Sigmoid colon (tissue), 7 donors: ENCODE measurements at places on chromosomes 5 and 9.

- H3K27me3 ChIP-seq, result no peaks in the 10 kb centered on the region
- no peak overlapping the region for H3K4me3 ChIP-seq
- no peaks in the 10 kb centered on the region for H3K4me1 ChIP-seq
- no peak overlapping the region for H3K27ac ChIP-seq
- DNase-seq, result no peak
Measured at GRCh38 chr5:174397206-174397605, 327.2 kb upstream of the MSX2 start.

DNA sequence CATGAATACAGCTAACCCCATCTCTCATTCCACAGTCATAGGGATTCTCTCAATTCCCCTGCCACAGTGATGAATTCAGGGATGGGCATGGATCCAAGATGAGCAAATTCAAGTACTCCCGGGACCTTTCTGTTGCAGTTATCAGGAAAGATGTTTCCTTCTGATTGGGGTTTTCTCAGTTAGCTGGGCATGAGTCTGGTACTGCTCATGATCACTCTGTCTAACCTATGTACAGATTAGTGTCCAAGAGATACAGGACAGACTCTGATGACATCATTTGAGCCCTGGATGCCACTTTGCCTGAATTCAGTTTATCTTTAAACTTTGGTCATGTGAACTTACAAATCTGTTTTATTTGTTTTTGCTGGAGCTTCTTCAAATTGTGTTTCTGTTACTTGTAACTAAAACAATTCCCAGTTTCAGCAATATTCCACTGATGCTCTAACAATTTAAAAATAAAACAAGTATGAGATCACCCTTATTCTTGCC, 257.7 kb upstream of the KLF9 start:
- H3K27me3 ChIP-seq, result no peaks in the 10 kb centered on the region
- H3K27ac ChIP-seq, result no peak overlapping the region
- DNase-seq, result no peak

DNA sequence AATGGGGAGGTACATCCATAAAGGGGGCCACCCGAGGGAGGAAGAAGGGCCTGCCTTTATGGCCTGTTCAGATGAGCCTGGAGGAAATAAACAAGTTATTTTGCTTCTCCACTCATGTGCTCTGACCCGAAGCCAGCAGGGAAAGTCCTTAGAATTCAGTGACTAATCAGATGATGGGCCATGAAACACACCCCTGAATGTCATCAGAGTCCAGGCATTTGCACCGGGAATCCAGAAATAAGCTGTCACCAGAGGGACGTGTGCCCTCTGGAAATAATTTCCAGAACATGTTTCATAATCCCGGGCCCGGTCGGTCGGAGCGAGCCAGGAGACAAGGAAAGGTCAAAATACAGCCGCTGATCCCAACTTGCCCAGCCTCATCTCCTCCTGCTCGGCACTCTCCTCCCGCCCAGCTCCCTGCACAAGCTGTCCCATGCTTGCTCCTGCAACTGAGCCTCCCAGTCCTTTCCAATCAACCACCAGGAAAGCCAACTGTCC, 73.6 kb upstream of the ZNF622 start:
- no peak overlapping the region for H3K4me3 ChIP-seq
- no peaks in the 10 kb centered on the region for H3K36me3 ChIP-seq
- H3K27ac ChIP-seq, result peak overlapping the region; percentile 68
- peak; percentile 89 for DNase-seq

GRCh38 chr9:109314011-109314531, 6.8 kb downstream of the EPB41L4B start:
- H3K4me3 ChIP-seq, result no peak overlapping the region
- peaks cover 14% of the 10 kb centered on the region for H3K4me1 ChIP-seq
- H3K36me3 ChIP-seq, result no peaks in the 10 kb centered on the region
- no peak for DNase-seq
- H3K27me3 ChIP-seq, result no peaks in the 10 kb centered on the region
- no peak overlapping the region for H3K27ac ChIP-seq
